Urothelium cell line (cell line): ENCODE measurements at places on chromosomes 3 and 15.

DNA sequence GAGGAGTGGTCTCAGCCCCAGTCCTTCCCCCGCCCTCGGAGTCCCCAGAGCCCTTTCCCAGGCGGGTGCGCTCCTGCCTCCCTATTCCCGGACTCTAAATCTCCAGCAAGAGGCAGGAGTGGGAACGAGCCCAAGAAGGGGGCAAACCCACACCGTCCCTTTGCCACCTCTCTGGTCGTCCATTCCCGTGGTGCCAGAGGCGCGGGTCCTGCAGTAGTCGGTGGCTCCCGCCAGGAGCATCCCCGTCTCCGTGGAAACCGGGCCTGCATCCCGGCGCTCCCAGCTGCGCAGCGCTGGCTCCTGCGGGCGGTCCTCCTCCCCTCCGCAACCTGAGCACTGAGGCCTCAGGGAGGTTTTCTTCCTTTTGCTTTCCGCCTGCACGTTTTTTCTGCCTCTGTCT lies 44.8 kb downstream of the LHFPL4 start:
- no peak for DNase-seq

GRCh38 chr3:98778852-98779413 lies 15.8 kb downstream of the ST3GAL6 start:
- peak; percentile 61 for DNase-seq

DNA sequence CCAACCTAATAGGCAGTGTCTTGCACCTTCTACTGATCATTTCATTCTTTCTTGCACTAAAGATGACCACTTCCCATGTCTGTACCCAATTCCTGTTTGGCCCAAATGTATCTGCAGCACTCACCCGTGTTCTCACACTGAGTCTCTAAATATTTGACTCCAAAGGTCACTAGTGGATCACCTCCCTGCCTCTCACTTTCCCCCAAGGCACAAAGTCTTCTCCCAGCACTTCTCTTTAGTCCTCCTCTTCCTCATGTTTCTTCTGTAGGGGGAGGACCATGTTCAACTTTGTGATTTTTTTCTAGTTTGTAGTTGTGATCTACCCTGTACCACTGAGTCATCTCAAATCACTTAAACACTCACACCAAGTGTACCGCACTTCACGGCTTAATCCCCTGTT lies 13.9 kb downstream of the NR1I2 start:
- DNase-seq = no peak

- DNase-seq = no peak
These were observed 619.0 kb upstream of the GOLIM4 start for GRCh38 chr3:168714609-168715240.

GRCh38 chr15:94042180-94042928 lies 189.0 kb upstream of the MCTP2 start:
- no peak for DNase-seq

DNA sequence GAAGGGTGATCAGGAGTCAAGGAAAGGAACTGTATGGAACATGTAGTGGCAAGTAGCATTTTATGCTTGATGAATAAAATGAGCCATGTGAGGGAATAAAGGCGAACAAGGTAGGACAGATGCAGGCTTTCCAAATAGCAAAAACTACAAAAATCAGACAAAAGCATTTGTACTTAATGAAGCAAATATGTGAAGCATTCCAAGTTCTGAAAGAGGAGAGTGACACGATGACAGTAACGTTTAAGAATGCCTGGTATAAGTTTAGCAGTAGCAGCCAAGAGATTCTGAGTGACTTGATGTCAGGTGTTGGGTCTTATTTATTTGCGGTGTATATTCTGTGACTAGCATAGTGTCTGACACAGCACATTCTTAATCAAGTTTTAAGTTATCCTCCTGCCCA lies 408.2 kb upstream of the RASGRP1 start:
- no peak for DNase-seq

DNA sequence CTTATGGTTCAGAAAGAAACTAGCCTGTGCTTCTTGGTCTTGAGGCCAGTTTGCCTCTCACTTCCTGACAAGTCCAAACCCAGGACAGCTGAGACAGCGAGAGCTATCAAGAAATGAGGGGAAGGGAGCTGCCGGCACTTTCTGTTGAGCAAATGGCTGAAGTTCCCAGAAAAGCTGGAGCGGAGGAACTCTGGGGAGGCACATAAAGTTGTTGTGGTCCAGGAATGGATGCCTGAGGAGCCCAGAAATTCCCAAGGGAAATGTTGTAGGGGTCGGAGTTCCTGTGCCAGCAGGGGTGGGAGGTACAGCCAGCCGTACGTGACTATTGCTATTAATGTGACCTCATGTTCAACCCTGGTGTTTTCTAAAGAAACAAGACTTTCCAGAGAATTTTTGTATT lies 98.8 kb upstream of the TNFAIP8L3 start:
- no peak for DNase-seq

DNA sequence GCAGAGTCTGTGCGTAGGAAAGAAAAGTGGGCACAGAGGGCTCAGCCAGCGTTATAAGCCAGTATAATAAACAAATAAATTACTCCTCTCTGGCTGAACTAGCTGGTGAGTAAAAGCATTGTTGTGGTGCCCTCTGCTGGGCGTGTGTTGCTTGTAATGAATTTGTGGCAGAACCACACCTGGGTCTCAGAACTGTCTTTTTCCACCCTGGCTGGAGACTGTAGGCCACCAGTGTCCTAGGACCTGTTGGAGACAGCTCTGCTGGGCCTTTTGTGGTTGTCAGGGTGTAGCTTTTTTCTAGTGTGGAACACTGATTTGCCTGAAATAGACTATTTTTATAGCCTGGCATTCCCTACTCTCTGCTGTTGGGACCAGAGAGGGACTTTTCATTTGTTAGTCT lies 130.5 kb upstream of the EIF1B start:
- peak; percentile 64 for DNase-seq

- no peak for DNase-seq
These were observed 497.8 kb downstream of the NAALADL2 start for GRCh38 chr3:175356899-175357324.

- DNase-seq = no peak
These were observed 1035.4 kb upstream of the SEMA6D start for GRCh38 chr15:46681901-46682300.

DNA sequence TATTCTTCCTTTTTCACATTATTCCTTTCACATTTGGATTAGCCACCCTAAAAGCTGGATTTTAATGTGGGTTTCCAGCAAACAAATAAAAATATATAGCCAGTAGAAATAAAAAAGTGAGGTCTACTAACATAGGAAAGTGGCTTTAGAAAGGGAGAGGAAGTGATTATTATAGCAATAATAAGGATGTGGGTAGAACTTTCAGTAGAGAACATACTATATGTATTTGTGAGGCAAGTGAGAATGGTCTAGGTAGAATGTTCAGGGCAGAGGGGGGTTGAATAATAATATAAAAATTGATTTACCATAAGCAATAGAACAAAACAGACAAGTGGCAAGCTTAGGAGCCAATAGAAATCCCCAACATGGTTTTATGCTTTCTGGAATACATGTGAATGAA lies 88.6 kb downstream of the NR1I2 start:
- DNase-seq = no peak

DNA sequence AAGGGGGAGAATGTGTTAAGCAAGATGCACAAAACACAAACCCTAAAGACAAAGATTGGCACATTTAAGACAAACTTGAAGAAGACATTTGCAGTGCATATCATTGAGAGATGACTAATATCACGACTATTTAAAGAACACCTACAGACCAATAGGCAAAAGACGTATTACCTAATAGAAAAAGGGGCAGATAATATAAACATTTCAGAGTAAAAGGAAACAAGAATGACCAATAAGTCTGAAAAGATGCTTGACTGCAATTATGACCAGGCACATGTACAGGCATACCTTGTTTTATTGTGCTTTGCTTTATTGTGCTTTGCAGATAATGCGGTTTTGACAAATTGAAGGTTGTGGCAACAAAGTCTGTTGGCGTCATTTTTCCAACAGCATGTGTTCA lies 4.9 kb downstream of the HACD3 start:
- DNase-seq = no peak

- DNase-seq = no peak
These were observed 3.4 kb upstream of the SELENOT start for GRCh38 chr3:150599611-150600297.

DNA sequence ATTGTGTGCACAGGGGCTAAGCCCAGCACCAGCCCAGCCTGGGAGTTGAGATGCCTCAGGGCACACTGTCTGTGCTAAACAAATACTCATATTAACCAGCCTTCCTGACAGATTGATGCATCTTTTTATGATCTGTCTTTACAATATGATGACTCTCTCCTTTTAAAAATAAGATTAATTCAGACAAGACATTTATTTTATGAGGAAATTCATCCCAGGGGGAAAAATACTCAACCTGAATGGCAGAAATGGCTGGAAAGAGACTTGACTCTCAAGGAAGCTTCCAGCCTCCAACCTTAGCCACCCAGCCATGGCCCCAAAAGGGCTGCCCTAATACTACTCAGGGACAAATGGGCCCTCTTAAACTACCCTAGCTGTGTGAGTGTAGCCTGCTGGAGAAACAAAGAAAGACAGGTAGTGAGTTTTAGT lies 46.9 kb downstream of the NOX5 start:
- no peak for DNase-seq

DNA sequence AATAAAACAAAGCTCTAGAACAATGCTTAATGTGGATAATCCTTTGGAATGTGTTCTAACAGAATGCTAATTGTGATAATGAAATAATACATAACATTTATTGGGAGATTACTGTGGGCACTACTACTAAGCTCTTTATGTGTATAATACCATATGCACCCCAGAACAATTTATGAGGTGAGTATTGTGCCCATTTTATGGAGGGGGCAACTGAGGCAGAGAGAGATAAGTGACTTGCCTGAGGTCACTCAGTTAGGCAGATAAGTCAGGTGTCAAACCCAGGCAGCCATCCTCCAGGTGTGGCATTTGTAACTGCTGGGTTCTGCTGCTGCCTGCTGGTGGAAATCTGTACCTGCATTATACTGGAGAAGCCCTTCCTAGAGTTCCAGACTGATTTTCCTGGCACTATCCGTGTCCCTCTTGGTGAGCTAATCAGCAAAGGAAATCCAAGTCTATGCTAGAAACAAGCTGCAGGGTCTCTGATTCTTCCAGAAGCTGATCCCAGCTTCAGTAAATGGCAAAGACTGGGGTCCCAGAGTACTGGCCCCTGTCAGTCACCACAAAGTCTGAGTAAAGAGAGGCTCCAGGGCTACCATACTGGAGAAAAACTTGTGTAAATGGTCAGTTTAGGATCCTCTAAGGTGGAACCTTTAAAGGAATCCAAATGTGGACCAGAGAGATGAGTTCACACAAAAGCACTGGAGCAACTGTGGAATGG lies 22.6 kb upstream of the RBP1 start:
- peak; percentile 26 for DNase-seq

DNA sequence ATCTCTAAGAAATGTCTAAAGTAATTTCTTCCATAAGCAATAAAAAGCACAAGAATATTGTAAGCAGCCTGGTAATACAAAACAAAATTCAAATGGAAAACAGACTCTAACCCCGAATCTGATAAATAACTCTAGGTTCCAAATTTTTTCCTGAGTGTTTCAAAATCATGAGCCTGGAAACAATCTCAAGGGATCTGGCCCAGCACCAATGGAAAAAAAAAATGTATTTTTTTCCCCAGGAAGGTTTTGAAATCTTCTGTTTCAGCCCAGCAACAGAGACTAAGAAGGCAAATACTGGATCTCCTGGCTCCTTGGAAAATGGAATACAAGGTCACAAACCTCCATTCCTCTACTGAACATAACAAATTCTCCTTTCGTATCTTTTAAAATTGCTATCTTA lies 13.0 kb downstream of the TBC1D2B start:
- no peak for DNase-seq

DNA sequence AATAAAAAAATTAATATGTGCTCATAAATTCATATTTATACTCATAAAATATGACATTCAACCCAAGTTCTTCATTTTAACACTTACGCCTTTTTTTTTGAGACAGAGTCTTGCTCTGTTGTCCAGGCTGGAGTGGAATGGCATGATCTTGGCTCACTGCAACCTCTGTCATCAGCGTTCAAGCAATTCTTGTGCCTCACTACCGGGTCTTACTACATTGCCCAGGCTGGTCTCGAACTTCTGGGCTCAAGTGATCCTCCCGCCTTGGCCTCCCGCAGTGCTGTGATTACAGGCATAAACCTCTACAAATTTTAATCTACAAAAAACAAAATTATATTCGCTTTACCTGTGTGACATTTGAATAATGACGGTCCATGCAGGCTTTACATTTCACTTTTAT lies 74.1 kb upstream of the SNRPN start:
- no peak for DNase-seq

DNA sequence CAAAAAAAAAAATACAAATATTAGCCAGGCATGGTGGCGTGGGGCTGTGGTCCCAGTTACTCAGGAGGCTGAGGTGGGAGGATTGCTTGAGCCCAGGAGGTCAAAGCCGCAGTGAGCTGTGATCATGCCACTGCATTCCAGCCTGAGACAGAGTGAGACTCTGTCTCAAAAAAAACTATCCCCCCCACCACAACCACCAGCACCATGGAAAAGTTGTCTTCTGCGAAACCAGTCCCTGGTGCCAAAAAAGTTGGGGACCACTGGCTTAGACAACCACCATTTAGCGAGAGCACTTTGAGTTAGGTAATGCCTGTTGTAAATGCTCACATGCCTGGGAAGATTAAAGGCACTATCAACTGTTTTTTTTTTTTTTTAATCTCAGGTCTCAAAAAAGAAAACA lies 15.4 kb downstream of the ARHGAP31 start:
- no peak for DNase-seq

- no peak for DNase-seq
These were observed 6.8 kb downstream of the CSK start for GRCh38 chr15:74788683-74789151.

DNA sequence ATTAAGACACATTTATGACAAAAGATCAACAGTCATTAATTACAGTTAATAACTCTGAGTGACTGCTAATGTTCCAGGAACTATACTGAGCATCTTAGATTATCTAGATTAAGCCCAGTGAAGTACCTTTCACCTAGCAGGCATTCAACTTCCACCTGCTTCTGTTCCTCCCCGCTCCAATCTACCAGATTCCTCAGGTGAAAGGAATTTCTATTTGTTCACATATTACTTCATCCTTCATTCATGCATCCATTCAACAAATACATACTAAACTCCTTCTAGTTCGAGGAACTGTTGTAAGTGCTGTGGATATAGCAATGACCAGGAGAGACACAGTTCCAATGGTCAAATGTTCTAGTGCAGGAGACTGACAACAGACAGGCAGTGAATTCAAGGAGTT lies 139.3 kb downstream of the FILIP1L start:
- no peak for DNase-seq

DNA sequence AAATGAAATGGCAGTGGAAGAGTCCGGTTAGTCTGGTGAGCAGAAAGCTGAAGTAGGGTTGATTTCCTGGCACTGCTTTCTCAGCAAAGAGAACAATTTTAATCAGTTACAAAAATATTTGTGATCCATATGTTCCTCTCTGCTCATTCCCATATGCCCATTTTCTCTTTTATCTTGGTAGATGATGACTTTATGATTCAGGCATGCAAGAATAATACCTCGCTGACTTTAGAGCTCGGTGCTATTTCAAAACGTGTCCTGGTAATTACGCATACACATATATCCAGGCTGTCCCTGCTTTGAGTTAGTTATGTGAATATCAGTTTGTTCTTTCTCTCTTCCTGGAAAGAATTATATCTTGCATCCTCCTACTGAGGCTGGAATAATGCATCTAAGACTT lies 38.5 kb downstream of the ARPP21 start:
- no peak for DNase-seq
